ENCODE measurements at places on chromosomes 3 and 15.

- DNase-seq: no peak
These were observed 195.7 kb upstream of the PDZRN3 start for GRCh38 chr3:73820431-73820830.

GRCh38 chr15:70311821-70312220 is 214.1 kb upstream of the TLE3 start:
- no peak for DNase-seq

DNA sequence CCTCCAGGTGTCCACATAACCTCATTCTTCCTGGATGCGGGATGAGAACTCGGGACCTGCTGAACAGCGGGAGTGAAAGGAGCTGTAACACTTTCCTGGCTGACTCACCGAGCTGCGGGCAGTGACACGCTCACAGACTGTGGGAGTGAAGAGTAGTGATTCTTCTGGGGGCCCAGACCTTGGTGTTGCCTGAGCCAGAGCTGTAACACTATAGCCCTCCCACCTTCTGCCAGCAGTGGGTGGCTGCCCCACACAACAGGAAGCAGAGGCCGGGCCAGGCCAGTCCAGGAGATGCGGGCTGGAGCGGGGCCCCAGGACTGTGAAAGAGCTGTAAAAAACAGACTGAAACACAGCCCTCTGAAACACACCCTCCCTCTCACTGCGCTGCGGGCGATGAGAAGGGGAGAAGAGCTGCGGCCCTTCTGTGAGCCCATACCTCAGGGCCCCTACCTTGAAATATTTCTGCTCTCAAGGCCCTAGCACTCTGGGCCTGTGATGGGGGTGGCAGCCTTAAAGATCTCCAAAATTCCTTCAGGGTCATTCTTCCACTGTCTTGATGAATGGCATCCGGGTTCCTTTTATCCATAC is 464.0 kb upstream of the CCDC54 start:
- no peak for DNase-seq

- DNase-seq: no peak
These were observed 49.4 kb downstream of the CHCHD6 start for GRCh38 chr3:126753191-126754160.

DNA sequence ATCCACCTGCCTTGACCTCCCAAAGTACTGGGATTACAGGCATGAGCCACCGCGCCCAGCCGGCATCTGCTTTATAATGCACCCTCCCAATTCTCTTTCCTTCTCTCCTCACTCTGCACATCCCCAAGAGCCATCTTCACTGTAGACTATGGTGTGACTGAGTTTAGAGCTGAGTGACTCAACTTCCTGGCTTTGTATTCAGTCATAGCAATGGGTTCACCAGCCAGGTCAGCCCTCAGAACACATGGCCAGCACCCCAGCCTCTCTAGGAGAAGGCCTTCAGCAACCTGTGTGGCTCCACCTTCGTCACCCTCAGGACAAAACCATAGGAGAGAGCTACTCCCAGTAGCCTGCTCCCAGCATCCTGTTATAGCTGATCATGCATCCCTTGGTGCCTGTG is 33.0 kb downstream of the ARID3B start:
- peak; percentile 36 for DNase-seq

- no peak for DNase-seq
These were observed 33.7 kb upstream of the ZNF445 start for GRCh38 chr3:44511238-44511566.

- no peak for DNase-seq
These were observed 15.8 kb upstream of the SST start for GRCh38 chr3:187685948-187686347.

GRCh38 chr3:180679178-180680096 is at the start of gene CCDC39:
Gene CCDC39, minus strand, starts transcription at chr3:180679489. Its CDS starts 109 bp downstream, at chr3:180679380.
- DNase-seq: no peak

DNA sequence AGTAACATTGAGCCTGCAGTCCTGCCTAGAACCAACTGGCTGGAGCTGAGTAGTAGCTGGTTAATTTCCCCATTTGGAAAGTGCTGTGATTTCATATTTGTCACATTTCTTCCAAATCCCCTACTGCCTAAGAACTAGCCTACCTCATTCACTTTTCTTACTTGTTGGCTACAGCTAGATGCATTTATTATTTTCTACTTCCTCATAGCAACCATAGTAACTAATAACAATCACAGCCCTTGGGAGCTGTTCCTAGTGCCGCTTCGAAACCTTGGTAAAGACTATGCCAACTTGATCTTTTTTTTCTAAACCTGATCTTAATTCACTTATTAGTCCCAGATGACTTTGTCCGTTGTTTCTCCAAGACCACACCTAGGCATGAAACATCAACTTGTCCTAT is 240.3 kb downstream of the FGF12 start:
- DNase-seq: no peak

DNA sequence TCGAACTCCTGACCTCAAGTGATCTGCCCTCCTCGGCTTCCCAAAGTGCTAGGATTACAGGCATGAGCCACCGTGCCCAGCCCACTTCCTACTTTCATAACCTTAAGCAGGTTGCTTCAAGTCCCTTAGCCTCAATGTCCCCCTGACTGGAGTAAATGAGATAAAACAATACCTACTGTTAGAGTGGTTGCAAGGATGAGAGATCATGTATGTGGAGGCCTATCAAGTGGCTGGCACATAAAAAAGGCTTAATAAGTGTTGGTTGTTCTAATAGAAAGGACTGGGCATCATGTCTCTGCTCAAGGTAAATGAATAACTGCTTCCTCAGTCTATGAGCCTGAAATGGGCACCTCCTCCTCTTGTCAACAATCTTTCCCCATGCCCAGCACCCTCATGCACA is 25.9 kb upstream of the UBE2E1 start:
- DNase-seq: no peak

- no peak for DNase-seq
These were observed 122.5 kb downstream of the DNAJB8 start for GRCh38 chr3:128344052-128344735.

GRCh38 chr3:12303534-12303933 is 14.7 kb downstream of the PPARG start:
- DNase-seq: no peak

DNA sequence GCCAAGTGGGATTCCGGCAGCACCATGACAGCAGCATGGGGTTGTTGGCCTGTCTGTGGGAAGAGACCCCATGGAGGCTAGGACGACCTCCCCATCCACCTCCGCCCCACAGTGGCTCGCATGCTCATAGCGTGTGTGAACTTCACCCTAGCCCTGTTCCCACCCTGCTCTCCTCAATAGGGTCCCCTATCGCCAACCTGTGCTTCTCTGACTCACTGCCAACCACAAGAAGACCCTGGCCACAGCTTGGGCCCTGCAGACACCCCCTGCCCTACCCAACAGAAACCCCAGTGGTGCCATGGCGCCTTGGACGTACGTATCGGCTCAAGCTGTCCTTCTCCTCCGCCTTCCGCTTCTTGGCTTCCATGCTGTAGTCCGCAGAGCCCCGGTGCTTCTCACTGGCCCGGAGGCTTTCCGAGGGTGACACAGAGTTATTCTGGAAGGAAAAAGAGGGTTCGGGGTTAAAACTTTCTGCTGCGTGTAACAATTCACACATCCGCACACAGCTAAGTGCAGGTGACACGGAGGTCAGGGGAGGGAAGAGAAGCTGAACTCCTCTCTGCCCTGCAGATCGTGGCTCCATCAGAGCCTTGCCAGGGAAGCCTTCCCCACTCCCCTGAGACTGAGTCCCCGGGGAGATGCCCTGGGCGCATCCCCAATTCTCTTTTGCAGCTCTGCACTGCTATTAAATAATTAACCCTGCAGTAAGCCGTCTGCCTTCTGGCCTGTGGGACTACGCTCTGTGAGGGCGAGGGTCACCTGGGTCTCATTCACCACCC is 37.3 kb downstream of the TLE3 start:
- no peak for DNase-seq

DNA sequence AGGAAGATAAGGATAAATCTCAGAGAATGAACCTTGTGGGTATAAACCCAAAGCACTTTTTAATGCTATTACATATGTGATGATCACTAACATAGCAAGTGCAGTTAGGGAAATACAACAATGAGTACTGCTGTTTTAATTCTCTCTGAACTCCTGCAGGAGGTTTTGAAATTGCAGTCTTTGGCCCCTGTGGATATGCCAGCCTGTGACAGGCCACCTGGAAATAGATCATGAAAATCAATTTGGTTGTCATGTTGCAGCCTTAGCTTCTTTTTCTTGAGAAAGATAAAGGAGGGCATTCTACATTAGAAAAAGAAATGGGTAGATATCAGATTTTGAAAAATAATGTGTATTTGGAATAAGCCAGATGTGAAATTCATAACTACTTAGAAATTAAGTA is 103.6 kb downstream of the RSRC1 start:
- no peak for DNase-seq

DNA sequence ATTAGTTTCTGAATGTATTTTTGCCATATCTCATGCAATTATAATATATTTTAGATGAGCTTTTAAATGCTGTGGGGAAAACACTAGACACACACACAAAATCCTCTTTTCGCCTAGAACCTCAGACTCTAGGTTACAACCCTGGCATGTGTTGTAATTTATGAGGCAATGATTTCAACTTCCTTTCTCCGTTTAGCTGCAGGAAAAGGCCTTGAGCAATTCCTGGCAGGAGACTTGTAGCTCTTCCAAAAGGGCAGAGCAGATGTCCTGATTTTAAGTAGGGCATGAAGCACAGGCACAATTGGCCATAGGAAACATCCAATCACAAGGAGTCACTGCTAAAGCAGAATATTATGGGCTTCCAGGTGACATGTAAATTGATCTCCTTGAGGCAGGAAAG is 82.0 kb downstream of the GPR156 start:
- no peak for DNase-seq

DNA sequence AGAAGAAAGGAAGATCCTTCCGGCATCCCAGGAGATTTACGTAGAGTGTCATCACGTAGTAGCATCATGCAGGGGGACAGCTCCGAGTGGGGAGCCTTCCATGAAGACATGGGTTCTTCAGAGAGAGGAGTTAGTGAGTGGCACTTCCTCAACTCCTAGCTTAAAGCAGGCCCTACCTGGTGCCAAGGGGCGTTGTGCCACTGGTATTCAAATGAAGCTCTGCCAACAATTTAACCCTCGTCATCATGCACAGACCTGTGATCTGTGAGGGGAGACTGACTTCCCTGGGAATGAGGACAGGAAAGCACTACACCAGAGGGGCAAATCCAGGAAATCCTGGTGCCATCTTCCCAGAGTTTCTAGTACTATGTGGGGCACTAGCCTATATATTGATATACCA is 59.0 kb downstream of the TMEM266 start:
- DNase-seq: no peak

DNA sequence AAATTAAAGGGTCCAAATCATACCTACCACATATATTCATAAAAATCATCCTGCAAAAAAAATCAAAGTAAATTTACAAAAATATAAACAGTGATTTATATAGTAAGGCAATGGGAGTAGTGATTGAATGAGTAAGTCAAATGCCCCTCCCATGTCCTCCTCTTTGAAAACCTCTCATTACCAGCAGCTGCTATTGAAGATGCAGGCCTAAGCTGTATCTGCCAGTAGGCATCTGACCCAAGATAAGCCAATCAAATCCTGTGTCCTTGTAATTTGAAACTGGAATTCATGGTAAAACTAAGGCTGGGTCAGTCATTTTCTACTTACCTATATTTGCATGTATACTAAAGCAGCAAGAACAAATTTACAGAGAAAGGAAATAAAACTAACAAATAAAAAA is 60.4 kb upstream of the POU1F1 start:
- no peak for DNase-seq

GRCh38 chr15:42363942-42364341 is 4.6 kb downstream of the CAPN3 start:
- no peak for DNase-seq

DNA sequence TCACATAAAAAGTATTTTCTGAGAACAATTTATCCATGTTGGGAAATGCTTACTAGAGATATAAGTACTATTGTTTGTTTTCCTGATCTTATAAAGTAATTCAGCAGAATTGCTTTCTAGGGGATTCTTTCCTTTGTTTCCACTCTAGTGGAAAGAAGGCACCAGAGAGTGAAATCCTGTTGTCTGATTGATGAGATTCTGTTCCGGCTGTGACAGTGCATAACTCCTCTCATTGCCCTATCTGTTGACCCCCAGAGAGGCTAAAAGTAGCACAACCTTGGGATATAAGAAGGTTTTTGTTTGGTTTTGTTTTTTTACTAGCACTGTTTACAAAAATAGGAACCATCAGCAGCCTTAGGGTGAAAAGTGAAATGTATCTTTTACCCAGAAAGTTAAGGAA is 114.1 kb downstream of the ALCAM start:
- DNase-seq: no peak

DNA sequence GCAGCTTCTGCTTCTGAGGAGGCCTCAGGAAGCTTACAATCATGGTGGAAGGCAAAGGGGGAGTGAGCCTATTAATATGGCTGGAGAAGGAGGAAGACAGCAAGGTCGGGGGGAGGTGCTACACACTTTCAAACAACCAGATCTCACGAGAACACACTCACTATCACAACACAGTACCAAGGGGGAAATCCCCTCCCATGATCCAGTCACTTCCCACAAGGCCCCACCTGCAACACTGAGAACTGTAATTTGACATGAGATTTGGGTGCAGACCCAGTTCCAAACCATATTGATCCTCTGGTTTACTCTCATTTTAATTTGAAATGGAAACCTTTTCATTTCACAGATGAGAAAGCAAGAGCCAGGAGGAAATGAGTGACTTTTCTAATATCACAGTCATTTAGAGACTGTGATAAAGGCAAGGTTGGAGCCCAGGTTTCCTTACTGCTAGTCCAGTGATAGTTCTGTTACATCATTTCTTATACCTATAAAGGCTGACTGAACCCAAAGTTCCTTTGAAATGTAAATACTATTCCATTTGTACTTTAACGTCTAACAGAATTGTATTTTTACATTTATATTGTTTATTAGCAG is 105.8 kb upstream of the GAP43 start:
- no peak for DNase-seq

GRCh38 chr3:47892286-47893040 is 89.5 kb downstream of the DHX30 start:
- DNase-seq: no peak

GRCh38 chr15:54026891-54027290 is 48.6 kb downstream of the UNC13C start:
- no peak for DNase-seq

GRCh38 chr3:122773944-122774509 is 19.6 kb downstream of the HSPBAP1 start:
- DNase-seq: no peak

DNA sequence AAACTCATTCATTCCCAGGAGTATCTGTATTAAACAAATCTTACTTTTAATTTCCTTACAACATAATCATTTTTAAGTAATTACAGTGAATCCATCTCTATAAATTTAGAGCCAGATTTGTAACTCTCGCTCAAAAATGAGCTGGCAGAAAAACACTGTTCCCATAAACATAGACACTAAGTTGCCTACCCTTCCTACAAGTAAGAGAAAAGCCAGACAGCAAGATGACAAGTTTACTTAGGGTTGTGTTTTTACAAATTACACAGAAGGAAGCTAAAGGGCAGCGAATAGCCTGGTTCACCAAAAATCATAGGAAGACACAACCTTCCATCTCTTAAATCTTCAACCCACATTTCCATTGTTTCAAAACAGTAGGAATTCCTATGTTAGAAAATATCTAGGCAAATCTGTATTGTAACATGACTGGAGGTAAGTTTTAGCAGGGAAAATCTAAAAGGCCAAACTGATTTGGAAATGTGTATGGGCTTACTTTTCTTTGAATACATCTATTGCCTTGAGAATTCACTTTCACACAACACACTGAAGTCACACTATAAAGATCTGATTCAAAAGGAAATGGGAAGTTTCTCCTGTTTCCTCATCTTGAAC is 21.7 kb downstream of the HERC1 start:
- DNase-seq: no peak

GRCh38 chr3:4398120-4398940 is 68.7 kb downstream of the SUMF1 start:
- DNase-seq: no peak

All from NK-92 treated with Interleukin-12 subunit alpha and Interleukin-12 subunit beta, amount 100 ng/mL, for 24 hours (cell line).